ENCODE measurements at places on chromosomes 12 and 14. TPM values are rescaled to one million over a fixed set of nuclear protein-coding genes. Genes with fewer than 3 reads are reported as not detected.

- no peaks in the 10 kb centered on the region for H3K27me3 ChIP-seq
- DNase-seq, result no peak
- no peak overlapping the region for H3K27ac ChIP-seq
- no peaks in the 10 kb centered on the region for H3K36me3 ChIP-seq
- no peaks in the 10 kb centered on the region for H3K4me1 ChIP-seq
- H3K4me3 ChIP-seq, result no peak overlapping the region
Measured at GRCh38 chr12:97162173-97162572, 255.1 kb downstream of the NEDD1 start.

GRCh38 chr14:103188810-103189480 is 65.7 kb downstream of the TNFAIP2 start:
- no peaks in the 10 kb centered on the region for H3K27me3 ChIP-seq
- H3K27ac ChIP-seq, result no peak overlapping the region
- no peaks in the 10 kb centered on the region for H3K4me1 ChIP-seq
- DNase-seq, result peak; percentile 64

GRCh38 chr14:65203574-65203973 is 101.3 kb upstream of the MAX start:
- H3K4me1 ChIP-seq, result peaks cover 11% of the 10 kb centered on the region
- no peak for DNase-seq
- H3K27ac ChIP-seq, result no peak overlapping the region
- no peak overlapping the region for H3K4me3 ChIP-seq

DNA sequence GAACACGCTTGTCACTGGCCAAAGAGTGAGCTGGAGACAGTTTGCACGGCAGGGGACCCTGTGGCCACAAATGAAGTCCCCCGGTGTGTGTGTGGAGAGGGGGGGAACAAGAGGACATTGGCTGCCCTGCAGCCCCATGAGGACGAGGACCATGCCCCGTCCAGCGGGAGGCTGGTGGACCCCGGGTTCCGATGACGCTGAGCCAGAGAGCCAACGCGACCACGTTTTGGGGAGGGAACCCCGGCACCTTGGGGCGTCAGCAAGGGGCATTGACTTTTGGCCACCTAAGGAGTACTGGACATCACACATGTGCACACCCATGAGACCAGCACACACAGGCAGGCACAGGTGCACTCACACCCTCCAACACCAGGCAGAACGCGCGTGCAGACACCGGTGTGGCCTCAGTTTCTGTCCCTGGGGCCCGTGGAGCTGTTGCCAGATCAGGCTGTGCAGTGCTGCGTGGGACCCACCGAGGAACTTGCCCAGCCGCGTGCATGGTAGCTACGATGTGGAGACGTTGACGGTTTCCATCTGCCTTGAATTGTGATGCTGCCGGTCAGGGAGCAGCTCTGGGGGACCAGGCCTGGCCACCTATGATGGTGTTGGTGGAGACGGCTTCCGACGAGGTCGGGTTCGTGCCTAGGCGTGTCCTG is 26.5 kb downstream of the NOC4L start:
- H3K4me3 ChIP-seq, result no peak overlapping the region
- no peak overlapping the region for H3K27ac ChIP-seq
- H3K36me3 ChIP-seq, result no peaks in the 10 kb centered on the region
- no peak for DNase-seq
- no peaks in the 10 kb centered on the region for H3K4me1 ChIP-seq
- H3K27me3 ChIP-seq, result peaks cover 83% of the 10 kb centered on the region

GRCh38 chr12:58639318-58639934 is 280.9 kb downstream of the LRIG3 start:
- no peaks in the 10 kb centered on the region for H3K27me3 ChIP-seq
- H3K27ac ChIP-seq, result no peak overlapping the region
- no peaks in the 10 kb centered on the region for H3K36me3 ChIP-seq
- no peaks in the 10 kb centered on the region for H3K4me1 ChIP-seq

The CEBPE gene
- not detected for polyA plus RNA-seq

DNA sequence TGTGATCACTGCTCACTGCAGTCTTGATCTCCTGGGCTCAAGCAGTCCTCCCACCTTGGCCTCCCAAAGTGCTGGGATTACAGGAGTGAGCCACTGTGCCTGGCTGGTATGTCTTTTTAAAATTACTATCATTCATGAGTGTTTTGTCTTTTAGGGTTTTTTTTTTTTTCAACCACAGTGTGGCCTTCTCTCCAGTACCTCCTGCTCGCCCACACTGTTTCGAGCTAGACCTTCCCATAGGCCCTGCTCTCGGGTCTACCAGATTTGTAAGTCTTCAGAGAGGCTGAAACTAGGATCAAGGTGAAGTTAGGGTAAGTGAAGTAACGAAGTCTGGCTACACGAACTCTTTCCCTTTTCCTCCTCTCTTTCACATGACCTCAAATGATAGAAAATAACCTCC is 1.5 kb downstream of the BIN2 start:
- no peak overlapping the region for H3K27ac ChIP-seq
- H3K27me3 ChIP-seq, result no peaks in the 10 kb centered on the region
- DNase-seq, result no peak
- H3K36me3 ChIP-seq, result no peaks in the 10 kb centered on the region
- H3K4me3 ChIP-seq, result no peak overlapping the region

- H3K27ac ChIP-seq, result no peak overlapping the region
- H3K4me1 ChIP-seq, result peaks cover 4% of the 10 kb centered on the region
- peak; percentile 26 for DNase-seq
- H3K4me3 ChIP-seq, result no peak overlapping the region
Measured at GRCh38 chr12:64826234-64826633, 1.8 kb downstream of the TBC1D30 start.

DNA sequence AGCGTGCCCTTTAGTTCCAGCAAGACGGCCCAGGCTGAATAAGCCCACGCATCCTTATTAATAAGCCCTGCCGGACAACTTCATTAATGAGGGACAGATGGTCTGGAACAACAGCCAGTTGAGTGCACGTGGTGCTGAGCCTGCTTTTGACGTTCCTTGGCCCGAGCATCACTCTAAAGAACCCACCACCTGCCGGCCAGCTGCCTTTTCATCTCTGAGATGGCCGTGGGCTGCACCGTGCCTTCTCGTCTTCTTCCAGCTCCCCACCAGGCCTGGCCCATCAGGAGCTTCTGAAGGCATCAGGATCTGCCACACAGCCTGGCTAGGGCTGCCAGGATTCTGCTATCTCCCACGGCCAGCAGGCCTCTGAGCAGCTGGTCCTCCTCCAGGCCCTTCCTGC is 80.0 kb downstream of the AACS start:
- H3K4me3 ChIP-seq, result no peak overlapping the region
- no peaks in the 10 kb centered on the region for H3K27me3 ChIP-seq
- H3K36me3 ChIP-seq, result no peaks in the 10 kb centered on the region
- no peak for DNase-seq

All from SK-N-SH (cell line).